AG10803 (cell line): ENCODE measurements at places on chromosomes 6 and 20.
A peak's percentile ranks its signal among the peaks of the same experiment; 100 is the strongest.

- peak; percentile 24 for DNase-seq
Observed at GRCh38 chr6:119096721-119097565, 18.5 kb upstream of the FAM184A start.

- DNase-seq = peak; percentile 65
Observed at GRCh38 chr6:115570331-115570730, 490.4 kb downstream of the FRK start.

- no peak for DNase-seq
Observed at GRCh38 chr6:120604510-120604909, 729.8 kb downstream of the TBC1D32 start.

DNA sequence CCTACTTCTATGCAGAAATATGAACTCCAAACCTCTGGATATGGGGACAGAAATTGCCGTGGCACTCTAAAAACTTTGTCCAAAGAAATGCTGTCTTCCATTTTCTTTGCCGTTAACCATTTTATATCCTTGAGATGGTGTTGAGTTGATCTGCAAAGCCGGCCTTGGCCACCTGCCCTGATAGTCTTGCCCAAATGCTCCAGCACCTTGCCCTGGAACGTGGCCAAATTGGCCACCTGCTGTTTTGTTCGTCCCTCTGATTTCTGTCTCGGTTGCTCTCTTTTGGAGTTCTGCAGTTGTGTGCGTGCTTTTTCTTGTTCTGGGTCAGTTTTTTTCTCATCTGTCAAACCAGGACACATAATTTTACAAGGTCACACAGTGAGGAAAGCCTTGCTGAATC lies 239.7 kb upstream of the GMDS start:
- no peak for DNase-seq

- no peak for DNase-seq
Observed at GRCh38 chr20:14444106-14444505, 106.7 kb upstream of the FLRT3 start.

- no peak for DNase-seq
Observed at GRCh38 chr6:33813990-33814985, 10.5 kb upstream of the MLN start.

GRCh38 chr6:138263963-138264362 lies 45.7 kb upstream of the PBOV1 start:
- DNase-seq = no peak

DNA sequence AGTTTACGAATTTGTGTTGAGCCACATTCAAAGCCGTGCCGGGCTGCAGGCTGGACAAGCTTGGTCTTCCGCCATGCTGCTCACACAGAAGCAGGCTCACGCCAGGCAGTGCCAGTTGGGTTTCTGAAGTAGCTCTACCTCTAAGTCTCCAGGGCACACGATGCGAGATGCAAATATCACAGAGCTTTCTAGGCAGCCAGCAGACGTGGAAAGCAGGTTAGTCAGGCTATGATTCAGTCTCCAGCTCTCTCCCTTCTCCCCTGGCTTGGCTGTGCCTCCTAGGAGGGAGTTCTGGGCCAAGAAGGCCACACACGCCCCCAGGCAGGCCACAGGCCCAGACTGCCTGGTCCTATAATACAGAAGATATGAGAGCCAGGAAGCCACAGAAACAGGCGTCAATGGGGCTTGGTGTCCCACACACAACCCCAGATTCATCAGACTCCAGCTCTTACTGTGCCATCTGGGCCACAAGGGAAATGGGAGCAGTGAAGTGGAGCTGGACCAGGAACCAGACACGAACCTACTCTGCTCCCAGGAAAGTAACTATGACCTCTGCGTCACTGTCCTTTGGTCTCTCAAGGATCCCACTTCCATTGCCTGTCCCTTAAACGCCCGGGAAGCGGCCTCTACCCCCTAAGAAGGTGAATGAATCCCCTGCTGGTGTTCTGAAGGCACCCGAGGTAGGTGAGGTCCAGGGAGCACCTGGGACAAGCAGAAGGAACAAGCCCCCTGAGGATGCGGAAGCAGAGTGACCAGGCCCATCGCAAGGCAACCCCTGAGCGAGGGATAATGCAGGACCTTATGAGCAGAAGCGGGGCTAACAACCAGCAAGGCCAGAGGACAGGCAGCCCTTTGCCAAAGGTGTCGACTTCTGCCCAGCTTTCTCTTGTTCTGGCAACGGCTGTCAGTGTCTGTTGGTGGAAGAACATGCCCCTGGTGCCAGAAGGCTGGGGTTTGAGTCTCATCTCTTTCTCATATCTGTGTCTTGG lies 61.2 kb downstream of the GFOD1 start:
- DNase-seq = peak; percentile 39

DNA sequence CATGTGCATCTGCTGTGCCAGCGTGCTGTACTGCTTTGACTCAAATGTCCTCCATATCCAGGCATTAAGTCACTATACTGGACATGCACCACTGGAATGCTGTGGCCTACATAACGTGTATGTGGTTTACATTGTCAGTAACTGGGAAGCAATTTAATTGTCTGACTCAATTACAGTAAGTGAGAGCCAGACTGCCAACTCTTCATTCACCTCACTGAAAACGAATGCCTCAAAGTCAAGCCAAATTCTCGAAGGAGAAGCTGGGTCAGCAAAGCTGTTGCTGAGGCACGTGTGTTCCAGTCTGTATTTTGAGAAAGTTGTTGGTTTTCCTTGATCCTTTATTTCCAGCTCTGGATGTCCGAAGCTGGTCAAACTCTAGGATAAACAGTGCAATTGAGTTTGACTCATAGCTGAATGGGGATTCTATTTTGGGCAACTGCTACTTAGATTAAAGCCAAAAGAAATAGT lies 534.3 kb downstream of the COL12A1 start:
- DNase-seq = peak; percentile 100

DNA sequence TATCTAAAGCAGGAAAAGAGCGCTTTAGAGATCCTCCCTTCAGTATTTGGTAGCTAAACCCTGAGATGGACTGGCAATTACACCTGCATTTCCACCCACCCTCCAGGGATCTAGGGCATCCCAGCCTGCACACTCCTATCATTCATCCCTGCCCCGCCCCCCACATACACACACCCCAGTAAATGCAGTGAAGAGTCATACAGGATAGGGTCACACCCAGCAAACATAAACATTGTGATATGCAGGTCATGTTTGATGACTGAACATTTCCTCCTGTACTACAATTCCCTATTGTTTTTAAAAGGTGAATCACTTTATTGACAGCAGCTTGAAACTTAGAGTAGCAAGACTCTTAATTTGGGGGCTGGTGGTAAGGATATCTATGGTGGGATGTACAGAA lies 112.9 kb downstream of the FOXO3 start:
- DNase-seq = no peak

DNA sequence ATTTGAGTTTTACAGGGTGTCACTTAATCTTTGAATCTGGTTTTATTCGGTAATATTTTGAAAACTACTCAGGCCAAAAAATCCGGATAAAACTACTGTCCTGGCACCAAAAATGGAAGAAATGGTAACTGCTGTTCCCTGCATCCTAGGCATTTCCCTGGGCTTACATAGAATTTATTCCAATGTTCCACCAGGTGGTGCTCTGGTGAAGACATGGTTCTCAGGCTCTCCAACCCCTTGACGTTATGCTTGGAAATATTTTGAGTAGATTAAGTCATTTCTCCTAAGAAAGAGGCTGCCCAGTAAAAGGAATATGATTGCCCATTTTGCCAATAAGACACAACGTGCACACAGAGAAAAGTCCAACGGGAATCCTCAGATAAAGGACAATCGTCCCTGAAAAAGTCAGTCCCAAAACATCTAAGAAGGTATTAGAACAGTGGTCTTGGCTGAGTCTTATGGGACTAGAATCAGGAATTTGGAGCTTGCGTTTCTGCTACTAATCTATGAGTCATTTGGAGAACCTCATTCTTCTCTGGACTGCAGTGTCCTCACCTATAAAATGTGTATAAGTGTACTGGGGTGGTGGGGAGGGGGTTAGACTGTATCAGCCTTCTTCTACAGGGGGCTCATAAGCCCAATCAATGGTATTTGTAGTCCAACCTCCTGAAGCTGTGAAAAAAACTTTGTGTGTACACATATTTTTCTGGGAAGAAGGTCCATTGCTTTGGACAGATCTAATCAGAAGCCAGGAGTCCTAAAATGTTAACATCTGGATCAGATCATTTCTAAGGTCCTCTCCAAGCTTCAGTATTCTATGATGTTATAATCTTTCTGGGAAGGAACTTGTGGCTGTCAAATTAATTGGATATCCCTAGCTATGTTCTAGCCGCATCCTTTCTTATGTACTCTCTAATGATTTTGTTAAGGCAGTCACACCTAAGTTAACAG lies 131.0 kb upstream of the BMP2 start:
- peak; percentile 68 for DNase-seq

- DNase-seq = no peak
Observed at GRCh38 chr20:33679758-33680485, 5.7 kb upstream of the NECAB3 start.

GRCh38 chr20:8301655-8302054 lies 169.6 kb downstream of the PLCB1 start:
- peak; percentile 28 for DNase-seq

DNA sequence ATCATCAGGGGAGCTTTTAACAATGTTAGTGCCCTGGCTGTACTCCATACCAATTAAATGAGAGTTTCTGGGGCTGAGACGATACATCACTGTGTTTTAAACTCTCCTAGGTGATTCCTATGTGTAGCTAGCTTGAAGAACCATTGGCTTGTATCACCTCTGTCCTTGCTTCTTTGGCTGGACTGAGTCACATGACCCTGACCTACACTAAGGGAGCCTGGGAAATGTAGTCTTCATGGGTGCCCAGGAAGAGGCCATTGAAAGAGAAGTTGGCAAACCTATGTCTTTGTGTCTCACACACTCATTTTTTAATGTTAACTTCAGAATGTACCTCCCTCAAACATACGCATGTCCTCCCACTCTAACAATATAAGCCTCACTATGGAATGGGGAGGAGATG lies 506.6 kb downstream of the DHX35 start:
- DNase-seq = no peak

GRCh38 chr6:95423331-95423730 lies 154.0 kb upstream of the MANEA start:
- no peak for DNase-seq

GRCh38 chr20:35215066-35215956 lies 11.2 kb upstream of the MMP24 start:
- peak; percentile 32 for DNase-seq

- DNase-seq = no peak
Observed at GRCh38 chr6:132017942-132018341, 66.8 kb upstream of the CCN2 start.

DNA sequence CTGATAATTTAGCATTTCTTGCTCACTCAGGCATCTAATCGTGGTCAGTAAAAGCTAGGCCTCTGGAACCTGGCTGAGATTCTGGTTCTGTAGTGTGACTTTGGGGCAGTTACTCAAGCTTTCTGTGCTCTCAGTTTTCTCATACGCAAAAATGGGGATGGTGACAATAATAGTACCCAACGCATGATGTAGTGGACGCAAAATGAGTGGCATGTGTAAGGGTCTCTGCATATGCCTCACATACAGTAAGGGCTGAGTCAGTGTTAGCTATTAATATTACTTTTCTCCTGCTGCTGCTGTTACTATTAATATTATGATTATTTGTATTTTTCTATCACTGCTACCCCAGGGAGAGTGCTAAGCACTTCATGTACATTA lies 686 bp downstream of the GINS1 start:
- DNase-seq = no peak

- peak; percentile 97 for DNase-seq
Observed at GRCh38 chr20:63682384-63683139, 13.9 kb upstream of the TNFRSF6B start.

GRCh38 chr6:112149719-112150263 lies 62.4 kb downstream of the FAM229B start:
- peak; percentile 98 for DNase-seq

DNA sequence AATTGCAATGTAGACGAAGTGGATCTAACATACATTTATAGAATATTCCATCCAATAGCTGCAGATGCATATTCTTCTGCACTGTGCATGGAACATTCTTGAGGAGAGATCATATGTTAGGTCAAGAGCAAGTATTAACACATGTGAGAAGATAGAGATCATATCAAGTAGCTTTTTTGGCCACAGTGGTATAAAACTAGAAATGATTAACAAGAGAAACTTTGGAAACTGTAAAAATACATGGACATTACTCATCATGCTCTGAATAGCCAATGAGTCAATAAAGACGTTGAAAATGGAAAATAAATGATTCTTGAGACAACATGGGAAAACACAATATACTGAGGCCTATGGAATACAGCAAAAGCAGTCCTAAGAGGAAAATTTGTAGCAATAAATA lies 94.2 kb downstream of the STXBP5 start:
- DNase-seq = no peak

GRCh38 chr6:141552031-141552430 lies 580.7 kb upstream of the GJE1 start:
- DNase-seq = no peak

DNA sequence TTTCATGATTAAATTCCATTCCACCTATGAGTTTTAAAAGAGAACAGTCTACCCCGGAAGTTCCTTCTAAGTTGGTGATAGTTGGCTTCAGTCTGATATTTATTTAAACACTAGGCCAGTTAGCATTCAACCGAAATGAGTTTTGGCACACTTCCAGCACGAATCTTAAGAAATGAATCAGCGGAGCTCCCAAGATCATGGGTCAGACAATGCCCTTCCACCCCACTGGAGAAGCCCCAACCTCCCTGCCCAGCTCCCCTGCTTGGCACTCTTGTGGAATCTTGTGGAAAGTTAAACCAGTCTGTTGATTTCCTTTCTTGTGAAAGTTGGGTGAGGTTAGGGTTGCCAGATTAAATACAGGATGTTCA lies 64.3 kb downstream of the MKKS start:
- DNase-seq = no peak

DNA sequence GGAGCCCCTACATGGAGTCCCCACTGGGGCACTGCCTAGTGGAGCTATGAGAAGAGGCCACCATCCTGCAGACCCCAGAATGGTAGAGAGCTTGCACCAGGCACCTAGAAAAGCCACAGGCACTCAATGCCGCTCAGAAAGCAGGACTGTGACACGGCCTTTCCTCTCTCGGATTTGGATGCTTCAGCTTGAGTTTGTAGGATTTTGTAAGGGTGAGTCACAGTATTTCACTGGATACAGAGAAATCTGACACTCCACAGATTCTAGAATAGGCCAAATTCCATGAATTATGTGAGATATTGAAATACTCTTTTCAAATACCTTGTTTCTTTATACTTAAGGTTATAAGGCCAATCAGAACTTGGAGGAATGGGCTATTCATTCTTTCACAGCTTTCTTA lies 424.5 kb downstream of the HTR1B start:
- peak; percentile 60 for DNase-seq

GRCh38 chr6:25456249-25457040 lies 177.3 kb downstream of the CARMIL1 start:
- DNase-seq = no peak
